ENCODE measurements at places on chromosomes 3 and 15. TPM values are rescaled to one million over a fixed set of nuclear protein-coding genes. Genes with fewer than 3 reads are reported as not detected.
A peak's percentile ranks its signal among the peaks of the same experiment; 100 is the strongest.

GRCh38 chr15:66153549-66154415 lies 99.8 kb downstream of the MEGF11 start:
- no peak overlapping the region for H3K4me3 ChIP-seq
- peak overlapping the region; percentile 89 for H3K27ac ChIP-seq
- no peaks in the 10 kb centered on the region for H3K36me3 ChIP-seq
- DNase-seq, result no peak
- peaks cover 52% of the 10 kb centered on the region for H3K27me3 ChIP-seq
- H3K4me1 ChIP-seq, result peaks cover 5% of the 10 kb centered on the region

DNA sequence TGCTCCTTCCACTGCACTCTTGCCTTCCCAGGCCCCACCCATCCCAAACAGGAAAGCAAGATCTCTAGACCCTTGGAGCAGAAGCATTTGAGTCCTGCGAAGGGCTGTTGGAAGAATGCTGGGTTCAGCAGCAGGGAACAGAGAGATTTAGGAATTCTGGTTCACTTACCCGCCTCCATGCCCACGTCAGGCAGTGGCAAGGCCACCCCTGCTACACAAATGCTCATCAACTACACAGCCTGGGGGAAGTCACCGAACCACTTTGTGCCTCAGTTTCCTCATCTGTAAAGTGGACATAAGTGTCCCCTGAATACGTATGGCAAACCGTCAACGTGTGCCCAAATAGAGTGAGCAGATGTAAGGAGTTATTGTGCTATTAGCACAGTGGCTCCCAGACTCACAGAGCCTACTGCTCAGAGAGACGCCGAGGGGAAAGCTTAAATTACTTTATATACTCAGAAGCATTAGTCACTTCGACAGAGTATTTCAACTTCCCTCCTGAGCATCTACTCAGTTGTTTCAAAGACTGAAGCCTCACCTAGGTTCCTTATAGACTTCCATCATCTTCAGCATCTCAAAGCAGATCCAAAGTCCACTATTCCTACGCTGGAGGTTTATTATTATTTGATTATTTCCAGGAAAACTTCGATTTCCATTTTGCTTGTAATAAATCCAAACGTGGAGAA lies 905 bp downstream of the HOMER2 start:
- H3K4me1 ChIP-seq, result no peaks in the 10 kb centered on the region
- H3K27ac ChIP-seq, result peak overlapping the region; percentile 80
- no peak overlapping the region for H3K4me3 ChIP-seq
- DNase-seq, result no peak
- H3K36me3 ChIP-seq, result no peaks in the 10 kb centered on the region

GRCh38 chr3:117892431-117892841 lies 1142.2 kb downstream of the IGSF11 start:
- peaks cover 15% of the 10 kb centered on the region for H3K4me1 ChIP-seq
- no peak for DNase-seq
- no peak overlapping the region for H3K27ac ChIP-seq

The EBLN2 gene
- total RNA-seq, result 6.3 TPM

DNA sequence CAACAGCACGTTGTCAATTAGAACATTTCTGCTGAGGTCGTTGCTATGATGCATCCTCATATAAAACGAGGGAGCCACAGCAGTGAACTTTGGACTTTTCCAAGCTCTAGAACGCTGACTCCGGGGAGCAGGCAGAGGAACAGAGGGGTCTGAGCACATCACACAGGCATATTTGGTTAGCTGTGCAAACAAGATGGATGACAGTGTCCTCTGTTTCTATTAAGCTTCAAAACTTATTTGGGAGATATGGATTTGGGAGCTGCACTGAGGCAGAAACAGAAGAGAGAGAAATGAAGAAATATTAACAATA lies 278.0 kb upstream of the TBL1XR1 start:
- DNase-seq, result no peak
- H3K4me3 ChIP-seq, result no peak overlapping the region
- peaks cover 2% of the 10 kb centered on the region for H3K36me3 ChIP-seq
- peaks cover 49% of the 10 kb centered on the region for H3K4me1 ChIP-seq
- H3K27me3 ChIP-seq, result no peaks in the 10 kb centered on the region

DNA sequence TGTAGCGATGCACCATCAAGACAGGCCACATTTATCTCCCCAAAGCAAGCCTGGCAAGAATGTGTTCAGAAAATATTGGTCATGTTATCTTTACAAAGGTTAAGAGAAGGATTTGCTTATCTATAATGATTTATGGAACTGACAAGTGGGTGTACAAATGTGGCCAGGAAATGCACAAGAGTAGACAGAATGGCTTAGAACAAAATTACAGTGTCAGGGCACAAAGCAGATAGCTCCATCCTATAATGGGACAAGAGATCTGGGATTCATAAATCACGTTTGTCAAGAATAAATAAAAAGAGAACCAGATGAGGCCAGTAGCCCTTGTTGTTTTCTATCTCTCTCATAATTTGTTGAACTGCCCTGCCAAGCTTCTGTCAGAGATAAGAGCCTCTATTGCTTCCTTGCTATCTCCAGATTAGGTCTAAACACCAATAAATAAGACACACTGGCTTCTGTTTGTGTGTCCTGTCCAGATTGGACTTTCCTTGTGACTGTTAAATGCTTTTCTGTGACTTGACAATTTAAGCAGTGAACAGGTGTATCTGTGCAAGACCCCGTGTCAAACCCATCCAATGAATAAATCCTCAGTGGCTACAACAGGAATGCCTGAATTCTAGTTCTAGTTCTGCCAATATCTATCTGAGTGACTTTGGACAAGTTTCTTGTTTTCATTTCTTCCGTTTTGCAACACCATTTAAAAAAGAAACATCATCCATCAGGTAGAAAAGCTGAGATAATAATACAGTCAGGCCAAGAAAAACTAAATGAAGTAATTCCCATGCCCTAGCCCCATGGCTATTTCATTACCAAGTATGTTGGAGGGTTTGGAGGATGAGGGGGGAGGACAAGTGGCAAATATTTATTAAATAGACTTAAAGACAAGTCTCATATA lies 157.2 kb downstream of the DCLK3 start:
- H3K4me1 ChIP-seq, result no peaks in the 10 kb centered on the region
- no peak for DNase-seq
- peaks cover 57% of the 10 kb centered on the region for H3K27me3 ChIP-seq
- no peak overlapping the region for H3K4me3 ChIP-seq
- H3K27ac ChIP-seq, result no peak overlapping the region
- H3K36me3 ChIP-seq, result peaks cover 4% of the 10 kb centered on the region

DNA sequence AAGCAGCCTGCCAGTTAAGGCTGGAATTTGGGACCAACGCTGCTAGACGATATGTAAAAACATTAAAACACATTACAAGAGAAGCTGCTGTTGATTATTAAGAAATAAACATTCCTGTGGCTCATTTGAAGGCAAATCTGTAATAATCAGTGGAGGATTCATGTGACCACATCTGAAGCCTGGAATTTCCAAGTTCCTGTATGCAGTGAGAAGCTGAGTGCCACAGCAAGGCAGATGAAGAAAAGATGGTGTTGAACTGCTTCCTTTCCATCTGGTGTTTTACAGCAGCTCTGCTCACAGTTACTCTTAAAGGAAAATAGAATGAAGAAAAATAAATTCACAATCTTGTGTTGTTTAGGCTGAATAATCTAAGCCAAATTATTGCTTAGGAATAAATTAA lies 139.3 kb upstream of the ROBO2 start:
- DNase-seq, result no peak
- peaks cover 4% of the 10 kb centered on the region for H3K4me1 ChIP-seq
- H3K27me3 ChIP-seq, result no peaks in the 10 kb centered on the region
- no peak overlapping the region for H3K27ac ChIP-seq
- no peak overlapping the region for H3K4me3 ChIP-seq

The DCP1A gene
- 28.3 TPM for total RNA-seq

GRCh38 chr15:71564217-71564616 lies 246.1 kb upstream of the NR2E3 start:
- H3K27ac ChIP-seq, result no peak overlapping the region
- H3K4me3 ChIP-seq, result no peak overlapping the region
- DNase-seq, result no peak
- H3K36me3 ChIP-seq, result no peaks in the 10 kb centered on the region
- no peaks in the 10 kb centered on the region for H3K27me3 ChIP-seq
- H3K4me1 ChIP-seq, result peaks cover 12% of the 10 kb centered on the region

The CRYGS gene
- 1.2 TPM for total RNA-seq

The SERPINI2 gene
- total RNA-seq, result 0.70 TPM

GRCh38 chr3:23726811-23727548 lies 78.8 kb upstream of the UBE2E1 start:
- no peaks in the 10 kb centered on the region for H3K36me3 ChIP-seq
- no peak overlapping the region for H3K27ac ChIP-seq
- peaks cover 20% of the 10 kb centered on the region for H3K4me1 ChIP-seq
- H3K4me3 ChIP-seq, result no peak overlapping the region
- no peaks in the 10 kb centered on the region for H3K27me3 ChIP-seq
- no peak for DNase-seq

DNA sequence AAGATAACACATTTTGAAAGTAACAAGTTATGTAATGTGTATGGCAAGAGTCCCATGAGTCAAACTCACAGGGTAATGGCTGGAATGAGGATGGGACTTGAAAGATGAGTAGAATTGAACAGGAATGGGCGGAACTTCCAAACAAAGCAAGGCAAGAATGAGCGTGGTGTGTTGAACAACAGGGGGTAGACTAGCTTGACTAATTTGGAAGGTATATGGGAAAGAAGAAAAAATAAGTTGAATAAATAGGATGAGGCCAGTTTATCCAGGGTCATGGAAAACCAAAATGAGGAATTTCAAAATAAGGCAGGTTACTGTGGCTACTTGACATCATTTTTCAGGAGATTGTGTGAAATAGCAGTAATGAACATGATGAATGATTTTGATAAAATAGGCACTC lies 2.5 kb upstream of the DPH6 start:
- H3K27ac ChIP-seq, result no peak overlapping the region
- peaks cover 4% of the 10 kb centered on the region for H3K36me3 ChIP-seq
- H3K27me3 ChIP-seq, result no peaks in the 10 kb centered on the region
- H3K4me3 ChIP-seq, result no peak overlapping the region
- peaks cover 28% of the 10 kb centered on the region for H3K4me1 ChIP-seq
- DNase-seq, result no peak

- no peak overlapping the region for H3K4me3 ChIP-seq
- no peaks in the 10 kb centered on the region for H3K27me3 ChIP-seq
- no peak overlapping the region for H3K27ac ChIP-seq
- H3K4me1 ChIP-seq, result peaks cover 7% of the 10 kb centered on the region
These were observed 59.3 kb upstream of the COL6A6 start for GRCh38 chr3:130457671-130458070.

DNA sequence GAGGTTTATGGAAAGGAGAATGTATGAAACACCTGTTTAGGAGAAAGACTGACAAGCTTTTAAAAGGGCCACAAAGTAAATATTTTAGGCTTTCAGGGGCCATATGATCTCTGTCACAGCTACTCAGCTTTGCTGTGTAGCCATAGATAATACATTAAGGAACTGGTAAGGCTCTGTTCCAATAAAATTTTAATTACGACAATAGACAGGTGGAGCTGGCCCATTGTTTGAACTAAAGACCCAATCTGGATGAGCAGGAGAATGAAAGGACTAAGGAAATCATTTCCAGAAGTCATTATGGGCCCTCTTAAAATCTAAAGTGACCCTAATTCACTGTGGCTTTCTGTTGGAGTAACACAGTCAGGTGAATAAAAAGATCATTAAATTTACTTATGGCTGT lies 48.5 kb upstream of the SLC12A8 start:
- DNase-seq, result no peak
- peaks cover 41% of the 10 kb centered on the region for H3K36me3 ChIP-seq
- no peaks in the 10 kb centered on the region for H3K27me3 ChIP-seq
- H3K4me1 ChIP-seq, result no peaks in the 10 kb centered on the region
- H3K4me3 ChIP-seq, result no peak overlapping the region
- no peak overlapping the region for H3K27ac ChIP-seq

The SEC62 gene
- total RNA-seq, result 85.9 TPM

- H3K27ac ChIP-seq, result no peak overlapping the region
- no peak for DNase-seq
- H3K36me3 ChIP-seq, result no peaks in the 10 kb centered on the region
These were observed 14.5 kb downstream of the LAMP3 start for GRCh38 chr3:183148056-183148455.
